Stimulated activated CD4-positive, alpha-beta T cell treated with anti-CD3 and anti-CD28 coated beads, Interleukin-4, amount 100 ng/mL, for 24 hours (primary cell): ENCODE measurements at places on chromosomes 3 and 15.

- DNase-seq: no peak
Observed at GRCh38 chr3:43923104-43923882, 232.6 kb downstream of the ABHD5 start.

DNA sequence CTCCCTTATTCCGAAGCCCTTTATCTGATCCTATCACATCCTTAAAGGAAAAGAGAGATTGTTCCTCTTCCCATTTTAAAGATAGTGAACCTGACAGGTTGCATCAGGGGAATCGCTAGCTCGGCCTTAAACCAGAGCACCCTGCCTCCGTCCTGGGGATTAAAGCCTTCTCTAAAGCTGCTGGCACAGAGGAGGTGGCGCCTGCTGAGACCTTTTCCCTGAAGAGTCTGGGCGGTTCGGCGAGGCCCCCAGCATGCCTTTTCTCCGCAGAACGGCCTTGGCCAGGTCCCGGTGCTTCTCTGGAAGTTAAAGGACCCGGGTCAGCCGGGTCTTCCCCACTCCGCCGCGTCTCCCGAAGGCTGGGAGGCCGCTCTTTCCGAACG is 593 bp downstream of the FAM219B start:
- peak; percentile 34 for DNase-seq

- DNase-seq: no peak
Observed at GRCh38 chr3:192207239-192207638, 520.1 kb downstream of the FGF12 start.

- no peak for DNase-seq
Observed at GRCh38 chr15:73803806-73804205, 50.7 kb upstream of the INSYN1 start.

DNA sequence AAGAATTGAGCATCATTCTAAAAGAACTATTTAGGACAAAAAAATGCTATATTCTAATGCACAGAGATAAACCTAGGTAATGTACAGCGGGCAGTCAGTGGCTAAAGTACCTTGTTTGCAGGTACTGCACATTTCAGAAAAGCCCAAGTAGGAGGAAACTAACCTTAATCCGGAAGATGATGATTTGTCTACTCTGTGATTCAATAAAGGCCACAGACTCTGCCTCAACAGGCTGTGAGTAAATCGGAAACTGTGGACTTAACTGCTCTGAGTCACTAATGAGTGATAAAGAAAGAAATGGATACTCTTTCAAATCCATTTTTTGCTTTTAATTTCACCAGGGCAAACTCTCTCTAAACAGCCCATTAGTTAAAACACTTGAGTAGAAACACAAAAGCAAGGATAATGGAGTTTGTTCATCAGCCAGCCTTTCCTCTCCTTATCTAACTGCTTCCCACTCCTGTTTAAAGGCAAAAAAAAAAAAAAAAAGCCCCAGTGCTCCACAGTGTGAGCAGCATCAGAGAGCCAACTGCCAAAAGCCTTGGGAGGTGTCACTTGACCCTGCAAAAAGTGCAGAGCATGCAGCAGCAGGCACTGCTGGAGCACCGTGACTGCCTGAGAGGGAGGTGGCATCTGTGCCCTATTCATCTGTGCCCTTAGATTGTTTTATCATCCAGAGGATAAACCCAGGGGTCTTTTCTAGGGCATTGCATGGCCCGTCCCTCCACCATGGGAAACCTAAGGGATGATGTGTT is 187.7 kb downstream of the SATB1 start:
- DNase-seq: no peak

- DNase-seq: no peak
Observed at GRCh38 chr3:69283496-69283895, 102.4 kb downstream of the FRMD4B start.

DNA sequence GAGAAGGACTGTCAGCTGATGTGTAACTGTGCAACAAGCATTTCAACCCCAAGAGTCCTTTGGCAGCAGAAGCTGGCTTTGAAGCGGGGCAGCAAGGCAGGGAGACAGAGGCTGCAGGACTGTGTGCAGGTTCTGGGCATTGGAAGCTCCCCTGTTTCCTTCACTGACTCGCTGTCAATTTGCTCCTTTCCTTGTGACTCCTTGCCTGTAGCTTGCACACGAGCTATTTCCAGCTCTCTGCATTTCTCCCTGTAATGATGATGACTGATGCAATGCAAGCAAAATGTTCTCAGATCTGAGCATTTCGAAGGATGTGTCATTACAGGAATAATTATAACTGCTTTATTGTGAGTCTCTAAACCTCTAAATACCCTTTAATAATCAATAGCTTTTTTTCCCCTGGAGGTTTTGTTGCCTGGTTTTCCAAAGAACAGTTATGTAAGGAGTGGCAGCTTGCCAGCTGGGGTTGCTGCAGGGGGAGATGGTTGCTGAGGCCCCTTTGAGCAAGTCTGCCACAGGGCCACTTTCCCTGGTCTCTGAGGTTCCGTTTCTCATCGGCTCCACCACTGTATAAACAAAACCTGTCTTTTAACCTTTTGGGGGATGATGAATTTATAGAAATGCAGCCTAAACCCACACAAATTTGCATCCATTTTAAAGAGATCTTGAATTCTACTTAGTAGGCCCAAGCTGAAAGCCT is 2.8 kb downstream of the APOD start:
- no peak for DNase-seq
